ENCODE measurements at places on chromosomes 11 and 22.

DNA sequence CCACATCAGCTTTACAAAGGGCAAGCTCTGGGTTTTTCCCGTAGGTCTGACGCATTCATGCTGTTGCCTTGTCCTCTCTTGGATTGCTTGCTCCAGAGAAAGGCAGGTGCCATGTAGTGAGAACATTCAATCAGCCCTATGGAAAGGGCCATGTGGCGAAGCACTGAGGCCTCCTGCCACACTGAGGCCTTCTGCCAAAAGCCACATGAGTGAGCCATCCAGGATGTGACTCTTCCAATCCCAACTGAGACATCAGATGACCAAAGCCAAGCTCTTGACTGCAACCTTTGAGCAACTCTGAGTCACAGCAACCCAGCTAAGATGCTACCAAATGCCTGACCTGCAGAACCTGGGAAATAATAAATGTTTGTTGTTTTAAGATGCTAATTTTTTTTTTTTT is 9.0 kb upstream of the PANX3 start:
- no peak for DNase-seq

DNA sequence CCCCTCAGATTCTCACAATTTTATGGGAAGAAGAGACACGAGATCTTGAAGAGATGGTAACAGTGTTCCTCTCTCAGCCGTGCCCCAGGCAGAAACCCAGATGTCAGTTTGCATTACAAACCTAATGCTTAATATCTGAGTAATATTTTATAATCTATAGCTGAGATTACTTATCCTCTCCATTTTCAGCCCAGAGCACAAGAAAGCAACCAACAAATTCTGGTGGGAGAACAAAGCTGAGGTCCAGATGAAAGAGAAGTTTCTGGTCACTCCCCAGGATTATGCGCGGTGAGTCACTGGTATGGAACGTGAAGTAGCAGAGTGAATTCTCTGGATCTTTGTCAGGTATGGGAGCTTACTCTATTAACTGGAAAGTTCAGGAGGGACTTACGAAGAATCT is 884 bp downstream of the CENATAC start:
- DNase-seq = no peak

DNA sequence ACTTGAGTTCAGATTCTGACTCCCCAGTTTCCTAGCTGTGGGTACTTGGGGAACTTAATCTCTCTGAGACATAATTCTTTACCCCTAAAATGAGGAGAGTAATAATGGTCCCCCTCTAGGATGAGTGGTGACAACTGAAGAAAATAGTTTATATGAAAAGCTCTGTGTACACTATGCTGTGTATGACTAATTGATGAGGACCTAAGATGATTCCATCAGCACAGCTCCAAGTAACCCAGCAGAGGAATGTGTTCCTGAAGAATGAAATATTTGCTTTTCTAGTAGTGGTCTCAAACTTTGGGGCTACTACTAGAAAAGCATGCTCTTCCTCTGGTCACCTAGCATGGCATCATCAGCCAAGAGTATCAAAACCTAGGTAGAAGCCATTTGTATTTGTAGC is 217.3 kb upstream of the NARS2 start:
- no peak for DNase-seq

DNA sequence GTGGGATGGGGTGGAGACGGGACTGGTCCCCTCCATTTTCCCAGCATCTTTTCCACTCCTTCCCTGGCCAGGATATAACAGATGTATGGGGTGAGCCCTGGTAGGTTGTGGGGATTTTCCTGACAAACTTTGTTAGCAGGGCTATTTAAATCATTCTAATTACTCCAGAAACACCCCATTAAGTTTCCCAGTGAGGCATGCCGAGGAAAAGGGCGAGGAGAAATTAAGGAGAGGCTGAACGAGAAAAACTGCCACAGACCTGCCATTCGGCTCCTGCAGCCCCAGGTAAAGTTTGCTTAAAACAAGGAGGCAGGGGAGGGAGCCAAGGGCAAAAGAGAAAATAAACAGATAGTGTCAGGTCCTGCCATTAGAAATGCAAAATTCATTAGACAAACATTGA is 428.2 kb downstream of the BUD13 start:
- no peak for DNase-seq

GRCh38 chr11:105937331-105937730 is 84.7 kb downstream of the MSANTD4 start:
- no peak for DNase-seq

DNA sequence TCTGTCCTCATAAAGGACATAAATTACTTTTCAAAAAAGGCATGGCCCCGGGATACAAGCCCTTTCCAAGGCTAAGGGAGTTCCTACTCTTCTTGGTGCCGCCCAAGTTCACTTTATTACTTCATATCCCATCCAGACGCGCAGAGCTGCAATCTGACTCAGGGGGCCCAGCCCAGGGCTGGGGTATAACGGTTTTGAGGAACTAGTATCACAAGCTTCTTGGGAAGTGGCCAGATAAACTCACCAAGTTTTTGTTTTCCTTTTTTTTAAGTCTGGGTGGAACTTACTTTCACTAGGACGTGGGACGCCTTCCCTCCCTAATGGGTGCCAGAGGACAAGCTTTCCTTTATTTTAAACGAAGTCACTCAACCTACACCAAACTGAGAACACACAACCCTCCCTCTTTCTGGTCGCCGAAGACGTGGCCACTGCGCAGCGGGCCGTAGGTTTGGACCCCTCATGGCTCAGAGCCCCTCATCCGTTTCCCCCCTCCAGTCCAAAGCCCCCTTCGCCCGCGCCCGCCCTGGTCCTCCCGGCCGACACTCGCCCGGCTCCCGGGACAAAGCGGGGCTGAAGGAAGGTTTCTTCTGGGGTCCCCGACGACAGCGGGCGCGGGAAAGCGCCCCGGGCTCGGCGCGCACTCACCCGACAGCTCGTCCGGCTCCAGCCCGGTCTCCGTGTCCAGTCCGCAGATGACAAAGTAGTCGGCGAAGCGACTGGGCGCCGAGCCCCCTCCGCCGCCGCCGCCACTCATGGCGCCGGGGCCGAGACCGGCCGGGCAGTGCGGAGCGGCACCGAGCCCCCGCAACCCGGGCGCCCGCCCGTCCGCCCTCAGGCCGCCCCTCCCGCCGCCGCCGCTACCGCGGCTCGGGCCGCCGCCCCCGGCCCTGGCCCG is 587 bp downstream of the DENND5A start:
- no peak for DNase-seq

GRCh38 chr11:96322775-96323641 is 20.0 kb downstream of the MAML2 start:
- no peak for DNase-seq

- no peak for DNase-seq
Observed at GRCh38 chr11:61168800-61169199, 7.6 kb upstream of the VPS37C start.

DNA sequence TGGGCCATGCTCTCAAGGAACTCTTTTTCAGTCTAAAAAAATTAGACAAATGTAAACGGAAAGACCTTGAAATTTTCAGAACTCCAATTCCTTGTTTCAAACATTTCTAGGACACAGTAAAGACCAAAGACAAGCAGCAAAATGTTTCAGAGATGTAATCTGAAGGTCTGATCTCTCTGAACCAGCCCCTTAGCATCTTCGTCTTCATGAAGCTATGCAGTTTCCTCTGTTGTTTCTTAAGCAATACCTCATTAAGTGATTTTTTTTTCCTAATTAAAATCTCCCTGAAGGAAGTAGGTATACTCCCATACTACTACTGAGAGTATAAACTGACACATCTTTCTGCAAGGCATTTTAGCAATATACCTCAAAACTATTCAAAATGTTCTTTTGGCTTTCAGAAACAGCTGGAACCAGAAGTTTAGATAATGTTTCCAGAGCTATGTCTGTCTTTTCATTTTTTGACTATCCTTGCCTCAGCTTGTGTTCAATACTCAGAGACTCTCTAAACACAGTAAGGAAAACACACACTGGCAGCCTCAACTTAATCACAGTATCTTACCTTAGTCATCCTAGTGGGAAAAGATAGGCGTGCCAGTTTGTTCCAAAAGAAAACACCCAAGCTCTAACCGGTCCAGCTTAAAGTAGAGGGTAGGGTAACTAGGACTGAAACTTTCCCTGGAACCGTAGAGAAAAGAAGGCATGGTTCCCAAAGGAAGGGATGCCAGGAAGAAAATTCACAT is 25.1 kb downstream of the SBF2 start:
- no peak for DNase-seq

DNA sequence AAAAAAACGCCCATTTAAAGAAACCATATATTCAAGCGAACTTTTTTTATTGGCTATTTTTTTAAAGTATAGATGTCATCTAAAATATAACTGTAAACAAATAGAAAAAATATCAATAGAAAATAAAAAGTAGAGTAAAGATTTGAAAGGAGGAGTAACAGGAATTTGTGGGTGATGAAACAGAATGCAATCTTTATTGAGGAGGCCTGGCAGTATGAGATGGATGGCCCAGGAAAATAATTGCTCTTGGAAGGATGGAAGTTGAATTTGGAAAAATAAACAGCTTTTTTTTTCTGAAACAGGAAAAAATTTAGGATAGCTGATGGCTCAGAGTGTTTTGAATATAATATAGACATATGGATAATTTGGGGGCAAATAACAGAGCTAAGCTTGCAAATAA is 219.0 kb downstream of the CASP12 start:
- no peak for DNase-seq

DNA sequence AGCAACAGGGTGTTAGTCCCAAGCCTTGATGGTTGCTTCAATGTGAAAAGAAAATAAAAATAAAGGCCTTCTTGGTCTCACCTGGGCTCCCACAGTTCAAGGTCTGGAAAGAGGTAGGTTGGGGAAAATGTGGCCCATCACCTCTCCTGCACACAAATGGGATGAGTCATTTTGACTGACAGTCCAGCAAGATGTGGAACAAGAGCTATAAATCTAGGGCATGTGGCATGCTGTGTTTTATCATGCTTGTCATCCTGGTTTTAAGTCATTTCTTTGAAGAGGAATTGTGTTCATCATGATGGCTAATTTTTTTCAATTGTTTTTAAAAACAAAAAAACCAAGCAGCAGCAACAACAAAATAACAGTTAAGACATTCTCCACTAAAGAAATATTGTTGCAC is 503.7 kb downstream of the NTM start:
- DNase-seq = no peak

DNA sequence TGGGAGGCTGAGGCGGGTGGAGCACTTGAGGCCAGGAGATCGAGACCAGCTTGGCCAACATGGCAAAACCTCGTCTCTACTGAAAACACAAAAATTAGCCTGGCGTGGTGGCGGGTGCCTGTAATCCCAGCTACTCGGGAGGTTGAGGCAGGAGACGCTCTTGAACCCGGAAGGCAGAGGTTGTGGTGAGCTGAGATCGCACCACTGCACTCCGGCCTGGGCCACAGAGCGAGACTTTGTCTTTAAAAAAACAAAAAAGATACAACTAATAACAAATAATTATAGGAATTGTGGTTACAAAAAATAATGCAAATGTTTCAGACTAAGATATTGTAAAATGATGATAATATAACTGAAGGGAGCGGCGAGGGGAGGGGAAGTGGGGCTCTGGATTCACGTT is 90.3 kb upstream of the RTL6 start:
- DNase-seq = no peak

- DNase-seq = no peak
Observed at GRCh38 chr11:68798221-68798813, 43.4 kb downstream of the CPT1A start.

DNA sequence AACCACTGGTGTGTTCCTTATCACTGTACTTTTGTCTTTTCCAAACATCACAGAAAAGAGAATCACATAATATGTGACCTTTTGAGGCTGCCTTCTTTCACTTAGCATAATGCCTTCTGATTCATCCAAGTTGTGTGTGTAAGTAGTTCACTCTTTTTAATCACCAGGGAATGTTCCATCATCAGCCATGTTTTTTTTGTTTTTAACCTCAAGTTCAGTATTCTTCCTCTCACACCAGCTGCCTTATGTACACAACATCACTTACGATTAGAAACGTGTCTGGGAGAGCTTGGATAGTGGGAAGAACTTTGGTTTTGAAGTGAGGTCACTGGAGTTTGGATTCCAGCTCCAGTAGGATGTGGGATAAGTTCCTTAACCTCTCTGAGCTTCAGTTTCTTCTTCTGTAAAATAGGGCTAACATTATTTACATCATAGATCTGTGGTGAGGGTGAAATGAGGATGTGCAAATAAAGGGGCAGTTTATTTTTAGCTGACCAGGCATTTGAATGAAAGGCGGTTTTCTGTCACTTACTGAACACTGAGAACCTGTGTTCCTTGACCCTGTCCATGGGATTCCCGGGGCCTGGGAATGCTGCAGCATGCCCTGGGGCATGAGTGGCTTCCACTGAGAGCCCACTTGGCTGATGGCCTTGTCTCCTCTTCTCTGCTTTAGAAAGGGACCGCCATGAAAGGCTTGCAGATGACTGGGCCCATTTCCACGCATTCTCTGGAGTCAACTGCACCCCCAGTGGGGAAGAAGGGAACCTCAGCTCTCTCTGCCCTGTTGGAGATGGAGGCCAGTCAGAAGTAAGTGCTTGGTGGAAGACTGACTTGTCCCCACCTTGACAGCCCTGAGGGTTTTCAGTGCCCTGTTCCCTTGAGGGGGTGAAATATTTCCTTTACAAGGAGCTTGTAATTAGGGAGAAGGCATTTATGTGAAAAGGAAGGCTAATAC is 92.6 kb downstream of the DEPDC5 start:
- no peak for DNase-seq

DNA sequence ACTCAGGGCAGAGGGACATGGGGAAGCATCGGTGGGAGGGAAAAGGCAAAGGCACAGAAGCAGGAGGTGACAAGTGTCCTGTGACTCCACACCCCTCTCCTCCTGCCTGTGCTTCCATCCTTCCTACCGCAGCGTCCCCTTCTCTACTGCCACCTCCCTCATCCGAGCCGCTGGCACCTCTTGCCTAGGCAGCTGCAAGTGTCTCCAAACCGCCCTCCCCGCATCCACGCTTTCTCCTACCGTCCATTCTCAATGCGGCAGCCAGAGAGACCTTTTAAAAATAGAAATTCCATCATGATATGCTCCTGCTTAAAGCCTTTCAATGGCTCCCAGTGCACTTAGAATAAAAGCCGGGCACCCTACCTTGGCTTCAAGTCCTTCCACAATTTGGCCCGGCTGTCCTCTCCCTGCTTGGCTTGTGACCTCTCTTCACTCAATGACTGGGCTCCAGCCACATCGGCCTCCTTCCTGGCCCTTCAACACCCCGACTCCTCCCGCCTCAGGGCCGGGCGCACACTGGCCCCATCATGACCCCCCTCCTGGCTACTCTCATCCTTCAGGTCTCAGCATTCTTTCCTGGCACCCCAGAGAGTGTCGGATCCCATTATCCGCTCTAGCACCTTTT is 16.5 kb downstream of the LRRC10B start:
- DNase-seq = no peak

DNA sequence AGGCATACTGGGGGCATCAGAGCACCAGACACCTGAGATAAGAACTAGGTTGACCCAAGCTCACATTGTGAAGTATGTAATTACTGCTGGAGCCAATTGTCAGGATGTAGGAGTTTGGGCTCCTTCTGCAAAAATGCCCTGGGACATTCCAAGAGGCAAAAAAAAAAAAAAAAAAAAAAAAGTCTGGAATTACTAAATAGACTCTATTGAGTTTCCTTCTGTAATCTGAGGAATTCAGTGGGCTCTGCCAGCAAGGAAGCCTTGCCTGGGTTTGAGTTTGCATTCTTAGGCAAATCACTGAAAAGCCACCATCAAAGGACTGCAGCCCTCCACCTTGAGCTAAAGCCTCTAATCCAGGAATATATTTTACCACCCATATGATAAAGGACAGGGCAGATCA is 8.0 kb upstream of the CAVIN3 start:
- no peak for DNase-seq

Data from NCI-H1048 (cell line).